ENCODE measurements at places on chromosomes 4 and X.

- no peak for DNase-seq
Measured at GRCh38 chrX:48504261-48504660, 4.5 kb upstream of the PORCN start.

DNA sequence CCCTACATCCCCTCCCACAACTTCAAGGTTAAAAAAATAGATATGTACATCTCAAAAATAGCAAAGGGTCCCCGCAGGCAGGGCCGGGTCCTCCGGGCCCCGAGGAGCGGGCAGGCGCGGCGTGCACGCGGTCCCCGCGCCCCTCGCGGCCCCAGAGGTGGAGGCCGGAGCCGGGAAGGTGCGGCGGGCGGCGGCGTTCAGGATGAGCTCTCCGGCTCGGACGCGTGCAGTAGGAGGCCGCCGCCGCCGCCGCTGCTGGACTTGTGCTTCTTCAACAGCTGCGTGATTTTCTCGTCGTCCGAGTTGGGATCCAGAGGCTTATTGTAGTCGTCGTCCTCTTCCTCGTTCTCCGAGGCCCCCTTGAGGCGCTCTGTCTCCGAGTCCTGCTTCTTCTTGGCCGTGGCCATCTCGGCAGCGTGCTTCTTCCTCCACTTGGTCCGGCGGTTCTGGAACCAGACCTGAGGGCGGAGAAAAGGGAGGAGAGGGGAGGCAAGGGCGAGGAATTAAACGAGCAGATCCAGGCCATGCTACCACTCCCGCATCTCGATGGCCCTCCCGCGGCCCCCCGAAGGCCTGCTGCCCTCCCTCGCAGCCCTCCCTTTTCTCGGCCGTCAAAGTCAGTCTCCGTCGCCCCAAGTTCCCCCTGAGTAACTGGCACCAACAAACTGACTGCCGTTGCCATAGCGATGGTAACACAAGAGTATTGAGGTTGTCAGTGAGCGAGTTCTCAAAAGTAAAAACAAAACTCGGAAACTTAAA, 5.8 kb downstream of the NKX6-1 start:
- no peak for DNase-seq

GRCh38 chr4:77776182-77777134, 42.7 kb downstream of the CNOT6L start:
- no peak for DNase-seq

DNA sequence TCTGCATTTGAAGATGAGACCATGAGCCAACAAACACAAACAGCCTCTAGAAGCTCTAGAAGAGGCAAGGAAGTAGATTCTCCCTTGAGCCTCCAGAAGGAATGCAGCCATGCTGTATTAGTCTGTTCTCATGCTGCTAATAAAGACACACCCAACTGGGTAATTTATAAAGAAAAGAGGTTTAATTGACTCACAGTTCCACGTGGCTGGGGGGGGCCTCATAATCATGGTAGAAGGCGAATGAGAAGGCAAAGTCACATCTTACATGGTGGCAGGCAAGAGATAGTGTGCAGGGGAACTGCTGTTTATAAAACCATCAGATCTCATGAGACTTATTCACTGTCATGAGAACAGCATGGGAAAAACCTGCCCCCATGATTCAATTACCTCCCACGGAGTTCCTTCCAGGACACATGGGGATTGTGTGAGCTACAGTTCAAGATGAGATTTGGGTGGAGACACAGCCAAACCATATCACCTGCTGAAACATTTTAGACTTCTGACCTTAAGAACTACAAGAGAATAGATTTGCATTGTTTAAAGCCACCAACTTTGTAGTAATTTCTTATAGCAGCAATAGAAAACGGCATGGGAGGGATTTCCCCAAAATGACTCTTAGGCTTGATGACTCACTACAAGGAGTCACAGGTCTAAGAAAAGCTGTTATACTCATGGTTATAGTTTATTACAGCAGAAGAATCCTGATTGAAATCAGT, 284.4 kb upstream of the SFRP2 start:
- DNase-seq = no peak

GRCh38 chrX:94204524-94204923, 530.5 kb downstream of the FAM133A start:
- no peak for DNase-seq

- DNase-seq = no peak
Measured at GRCh38 chrX:130857207-130857606, 45.8 kb downstream of the ENOX2 start.

DNA sequence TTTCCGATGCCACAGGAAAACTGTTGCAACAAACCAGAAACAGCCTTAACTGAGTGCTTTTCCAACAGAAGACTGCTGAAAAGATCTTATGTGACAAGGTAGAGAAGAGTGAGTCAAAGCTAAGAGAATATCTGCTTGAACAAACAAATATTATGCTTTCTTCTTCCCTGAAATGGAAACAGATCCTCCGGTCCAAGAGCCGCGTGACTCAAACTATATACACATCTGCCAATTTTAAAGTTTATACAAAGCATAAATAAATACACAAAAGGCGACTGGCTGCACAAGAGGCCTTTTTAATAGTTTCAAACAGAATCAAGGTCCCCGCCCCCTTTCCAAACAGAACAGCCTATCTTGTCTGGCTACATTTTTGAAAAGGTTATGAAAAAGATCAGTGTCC, 329.7 kb upstream of the F9 start:
- DNase-seq = no peak

DNA sequence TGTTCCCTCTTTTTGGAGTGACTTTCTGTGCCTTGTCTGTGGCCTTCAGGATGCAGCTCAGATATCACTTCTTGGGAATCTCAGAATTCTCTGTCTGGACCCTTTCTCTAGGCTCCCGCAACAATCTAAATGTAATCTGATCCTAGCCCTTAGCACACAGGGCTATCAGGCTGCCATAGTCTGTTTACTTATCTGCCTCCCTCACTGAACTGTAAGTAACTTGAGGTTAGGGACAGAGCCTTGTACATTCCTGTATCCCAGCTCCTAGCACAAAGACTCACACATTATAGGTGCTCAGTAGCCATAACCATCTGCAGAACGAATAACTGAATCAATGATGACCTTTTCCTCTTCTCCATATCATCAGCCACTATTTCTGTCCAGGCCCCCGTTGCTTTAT, 69.5 kb downstream of the RTL9 start:
- DNase-seq = no peak

DNA sequence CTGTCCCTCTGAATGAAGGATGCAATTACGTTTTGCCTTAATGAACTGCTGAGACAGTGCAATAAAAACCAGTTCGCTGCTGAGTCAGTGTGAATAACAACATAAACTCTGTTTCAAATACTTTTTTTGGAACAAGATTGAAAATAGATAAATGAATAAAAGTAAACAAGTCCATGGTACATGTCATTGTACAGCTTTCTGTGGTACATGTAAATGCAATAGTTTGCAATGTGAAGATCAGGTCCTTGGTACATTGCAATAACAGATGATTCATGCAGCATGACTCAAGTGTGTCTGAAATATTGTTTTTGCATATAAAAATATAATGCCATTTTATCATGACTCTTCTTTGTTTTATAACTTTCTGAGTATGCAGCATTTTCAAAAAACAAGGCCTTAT, 193.4 kb upstream of the PACRGL start:
- no peak for DNase-seq

DNA sequence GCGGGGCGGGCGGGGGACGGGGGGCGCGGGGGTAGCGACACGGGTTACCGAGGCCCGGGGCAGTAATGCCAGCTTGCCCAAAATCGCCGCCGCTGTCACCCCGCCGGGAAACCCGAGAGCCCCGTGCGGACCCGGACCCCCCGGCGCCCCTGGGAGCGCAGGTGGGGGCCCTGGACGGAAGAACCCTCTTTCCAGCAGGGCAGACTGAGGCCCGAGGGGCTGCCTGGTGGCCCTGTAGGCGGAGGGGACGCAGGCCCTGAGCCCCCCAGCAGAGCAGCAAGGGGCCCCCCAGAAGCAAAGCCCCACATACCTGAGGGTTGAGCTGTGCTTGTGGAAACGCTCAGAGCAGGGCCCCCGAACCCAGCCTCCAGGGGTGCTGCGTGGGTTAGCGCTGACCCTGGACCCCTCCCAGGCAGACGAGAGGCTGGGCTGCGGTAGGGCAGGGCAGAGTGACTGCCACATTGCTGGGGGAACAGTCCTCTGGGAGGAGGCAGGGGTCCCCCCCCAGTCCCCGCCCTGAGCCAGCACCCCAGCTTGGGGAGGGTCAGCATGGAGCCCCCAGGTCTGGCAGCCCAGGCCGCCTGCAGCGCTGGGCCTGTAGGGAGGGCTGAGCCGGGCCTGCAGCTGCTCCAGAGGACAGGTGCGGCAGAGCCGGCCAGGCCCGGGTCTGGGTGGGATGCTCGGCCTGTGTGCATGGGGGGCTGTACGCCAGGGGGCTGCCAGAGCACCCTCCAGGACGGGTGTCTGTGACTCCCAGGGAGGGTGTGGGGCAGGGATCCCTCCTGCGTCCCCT, 646 bp downstream of the DOK7 start:
- no peak for DNase-seq

- no peak for DNase-seq
Measured at GRCh38 chr4:85808864-85809263, 333.9 kb downstream of the ARHGAP24 start.

DNA sequence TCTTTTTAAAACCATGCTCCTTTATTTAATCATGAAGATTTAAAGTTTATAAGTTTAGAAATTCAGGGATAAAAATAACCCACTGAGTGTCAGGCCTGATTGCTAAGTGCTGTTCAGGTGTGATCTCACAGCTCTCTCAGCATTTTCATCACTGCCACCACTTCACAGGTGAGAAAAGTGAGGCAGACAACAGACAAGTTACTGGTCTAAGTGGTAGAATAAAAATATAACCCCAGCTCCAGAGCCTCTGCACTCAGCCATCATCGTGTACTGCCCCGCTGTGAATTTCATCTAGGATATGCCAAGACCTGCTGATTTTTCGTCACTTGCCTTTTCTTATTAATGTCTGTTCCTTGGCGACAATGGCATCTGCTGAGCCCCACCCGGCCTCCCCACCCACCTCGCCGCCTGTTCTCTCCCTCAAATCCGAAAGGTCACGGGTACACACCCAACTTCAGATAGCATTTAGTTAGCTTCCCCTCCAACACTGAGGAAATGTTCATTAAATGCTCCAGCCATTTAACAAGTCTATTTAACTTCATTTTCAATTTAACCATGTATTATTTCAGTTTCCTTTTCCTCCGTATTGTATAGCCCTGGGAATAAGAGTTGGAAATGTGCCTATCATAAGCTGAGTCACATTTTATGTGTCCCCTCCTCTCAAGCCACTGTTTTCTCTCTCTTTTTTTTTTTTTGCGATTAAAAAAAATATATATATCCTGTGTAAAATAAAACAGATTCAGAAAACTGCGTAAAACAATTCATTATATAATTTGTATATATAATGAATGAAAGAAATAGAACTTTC, 236.5 kb downstream of the CBR4 start:
- DNase-seq = no peak

DNA sequence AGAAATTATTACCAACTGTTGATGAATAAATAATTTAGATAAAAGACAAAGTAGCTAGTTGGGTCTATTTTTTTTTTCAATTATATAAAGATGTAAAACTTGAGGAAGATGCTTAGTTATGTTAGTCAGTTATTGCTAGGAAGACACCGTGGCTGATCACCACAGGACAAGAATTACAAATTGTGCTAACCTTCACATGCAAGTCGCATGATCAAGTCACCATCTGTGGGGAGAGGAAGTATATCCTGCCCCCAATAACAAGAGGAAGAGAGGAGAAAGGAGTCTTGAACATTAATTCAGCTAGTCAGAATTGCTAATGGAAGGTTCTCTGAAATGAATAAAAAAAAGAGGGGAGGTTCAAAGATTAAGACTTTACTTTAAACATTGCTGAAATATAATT, 52.3 kb downstream of the CPEB2 start:
- DNase-seq = no peak

GRCh38 chr4:2834001-2834921, 9.4 kb upstream of the ADD1 start:
- no peak for DNase-seq

GRCh38 chr4:181849472-181849871, 393.7 kb upstream of the TENM3 start:
- DNase-seq = no peak

DNA sequence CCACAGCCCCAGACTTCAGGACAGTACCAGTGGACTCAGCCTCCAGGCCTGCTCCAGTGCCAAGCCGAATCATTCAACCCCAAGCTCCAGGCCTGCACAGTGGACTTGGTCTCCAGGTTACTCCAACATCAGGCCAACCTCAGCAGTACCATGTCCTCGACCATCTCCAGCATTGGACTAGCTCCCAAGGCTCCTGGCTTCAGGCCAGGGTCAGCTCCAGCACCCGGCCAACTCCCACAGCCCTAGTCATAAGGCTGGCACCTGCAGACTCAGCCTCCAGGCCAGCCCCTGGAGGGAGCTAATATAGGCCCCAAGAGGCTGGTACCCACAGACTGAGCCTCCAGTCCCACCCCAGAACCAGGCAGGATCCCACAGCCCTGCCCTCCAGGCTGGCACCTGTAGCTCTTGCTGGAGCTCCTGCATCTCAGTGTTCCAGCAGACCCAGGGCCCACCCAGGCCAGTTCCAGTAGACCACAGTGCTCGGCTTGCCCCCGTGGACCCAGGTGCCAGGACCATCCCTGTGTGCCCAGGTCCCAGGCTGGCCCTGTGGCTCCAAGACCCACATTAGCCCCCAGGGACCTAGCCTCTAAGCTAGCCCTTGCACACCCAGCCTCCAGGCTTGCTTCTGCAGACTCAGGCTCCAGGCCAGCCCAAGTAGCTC, 25.6 kb downstream of the ZMAT1 start:
- DNase-seq = no peak

- no peak for DNase-seq
Measured at GRCh38 chrX:117743469-117744251, 372.9 kb downstream of the KLHL13 start.

DNA sequence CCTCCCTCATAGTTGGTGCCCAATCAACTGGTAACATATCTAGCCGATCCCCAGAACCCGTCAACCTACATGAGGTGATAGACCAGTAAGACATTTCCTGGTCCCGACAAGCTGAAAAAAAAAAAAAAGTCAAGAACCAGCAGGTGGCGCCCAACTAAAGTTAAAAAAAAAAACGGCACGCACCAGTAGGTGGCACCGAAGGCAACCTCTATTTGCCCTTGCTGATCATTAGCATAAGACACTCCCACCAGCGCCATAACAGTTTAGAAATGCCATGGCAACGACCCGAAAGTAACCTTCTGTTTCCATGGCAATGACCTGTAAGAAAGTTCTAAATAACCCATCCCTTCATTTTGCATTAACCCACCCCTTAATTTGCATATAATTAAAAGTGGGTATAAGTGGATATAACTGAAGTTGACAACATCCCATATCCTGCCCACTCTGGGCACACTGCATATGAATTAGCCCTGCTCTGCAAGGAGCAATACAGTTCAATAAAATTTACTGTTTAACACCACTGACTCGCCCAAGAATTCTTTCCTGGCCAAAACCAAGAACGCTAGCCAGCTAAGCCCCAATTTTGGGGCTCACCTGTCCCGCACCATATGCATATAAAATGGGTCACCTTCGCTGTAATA, 83.9 kb upstream of the SPANXB1 start:
- DNase-seq = no peak

- no peak for DNase-seq
Measured at GRCh38 chrX:70234355-70234754, at the start of gene AWAT1. TSS of gene AWAT1 (plus strand) at chrX:70234655. CDS start at chrX:70234696, 41 bp downstream.

DNA sequence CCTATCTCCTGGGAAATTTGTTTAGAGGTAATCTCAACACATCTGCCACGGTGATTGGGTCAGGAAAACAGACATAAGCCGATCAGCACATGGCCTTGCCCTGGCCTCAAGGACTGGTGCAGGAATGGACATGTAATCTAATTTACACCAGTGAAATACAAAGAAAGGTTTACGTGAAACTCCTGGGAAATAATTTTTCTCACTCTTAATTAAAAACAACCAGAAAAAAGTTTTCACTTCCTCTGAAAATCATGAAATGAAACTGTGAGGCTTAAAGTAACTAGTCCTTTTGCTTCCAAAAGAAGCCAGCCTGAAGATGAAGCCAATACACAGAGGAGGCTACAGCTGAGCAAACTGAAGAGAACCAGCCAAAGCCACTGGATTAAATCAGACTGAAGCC, 154.1 kb upstream of the FAM241A start:
- no peak for DNase-seq

Data from stimulated activated CD4-positive, alpha-beta T cell treated with anti-CD3 and anti-CD28 coated beads, Interleukin-1b, Interleukin-23, amount 100 ng/mL, for 1 hour (primary cell).